D721Med (cell line): ENCODE measurements at places on chromosomes 2 and 18.

DNA sequence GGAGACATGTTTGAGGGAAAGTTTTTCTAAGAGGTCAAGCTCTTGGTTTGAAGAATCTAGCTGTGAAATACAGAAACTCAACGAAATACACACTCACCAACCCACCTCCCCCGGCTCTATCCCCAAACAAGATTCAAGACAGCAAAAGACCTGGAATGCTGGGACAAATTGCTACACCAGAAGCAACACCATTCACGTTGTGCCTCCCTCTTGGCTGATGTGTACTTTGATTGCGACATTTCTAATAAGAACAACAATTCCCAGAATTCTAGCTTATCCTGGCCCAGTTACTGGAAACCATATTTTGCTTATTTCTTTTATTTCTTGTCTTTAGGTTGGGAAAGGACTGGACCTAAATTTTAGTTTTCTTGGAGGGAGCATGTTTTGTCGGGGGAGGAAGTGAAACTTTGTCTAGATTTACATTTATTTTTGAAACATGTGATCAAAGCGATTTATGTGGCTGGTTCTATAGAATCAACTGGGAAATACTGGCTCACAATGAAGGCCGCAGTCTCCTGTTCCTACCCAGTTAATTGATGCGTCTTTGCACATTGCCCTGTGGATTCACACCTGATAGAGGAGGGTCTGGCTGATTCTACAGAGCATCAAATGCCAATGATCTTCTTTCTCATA is 29.6 kb upstream of the LPIN1 start:
- no peak for DNase-seq

- no peak for DNase-seq
Observed at GRCh38 chr2:33873076-33873605, 274.0 kb upstream of the FAM98A start.

DNA sequence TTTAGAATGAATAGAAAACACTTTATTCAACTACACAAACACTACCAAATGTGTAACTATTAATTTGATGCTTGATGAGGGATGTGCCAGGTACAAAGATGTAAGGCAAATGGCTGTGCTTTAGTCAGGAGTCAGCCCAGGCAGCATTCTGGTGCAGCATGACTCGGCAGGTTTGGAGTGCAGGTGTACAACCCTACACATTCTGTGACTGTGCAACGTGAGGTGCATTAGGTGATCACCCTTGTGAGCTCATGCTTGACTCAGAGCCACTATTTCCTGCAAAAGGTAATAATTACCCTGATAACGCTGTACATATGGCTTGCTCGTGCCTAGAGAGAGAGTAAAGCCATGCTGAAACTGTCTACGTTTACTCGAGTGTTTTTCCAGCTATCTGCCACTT is 288.7 kb upstream of the DSEL start:
- DNase-seq = no peak

- peak; percentile 14 for DNase-seq
Observed at GRCh38 chr18:33231474-33232317, 208.8 kb downstream of the CCDC178 start.

- DNase-seq = no peak
Observed at GRCh38 chr2:26429779-26430578, 28.3 kb downstream of the DRC1 start.

DNA sequence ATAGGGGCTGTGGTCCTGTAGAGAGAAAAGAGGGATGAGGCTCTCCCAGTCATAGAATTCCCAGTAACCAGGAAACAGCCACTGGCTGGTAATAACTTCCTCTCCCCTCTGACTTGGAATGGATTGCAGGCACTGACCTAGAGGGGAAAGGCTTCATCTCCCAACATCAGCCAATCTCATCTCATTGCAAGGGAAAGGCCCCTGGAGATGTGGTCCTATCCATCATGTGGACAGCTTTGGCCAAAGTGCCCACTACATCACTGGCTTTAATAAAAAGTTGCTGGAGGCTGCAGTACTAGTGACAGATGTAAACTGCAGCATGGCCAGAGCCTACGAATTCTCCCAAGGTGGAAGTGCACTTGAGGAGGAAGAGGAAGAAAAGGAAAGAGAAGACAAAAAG is 820.5 kb upstream of the CELF4 start:
- DNase-seq = no peak

DNA sequence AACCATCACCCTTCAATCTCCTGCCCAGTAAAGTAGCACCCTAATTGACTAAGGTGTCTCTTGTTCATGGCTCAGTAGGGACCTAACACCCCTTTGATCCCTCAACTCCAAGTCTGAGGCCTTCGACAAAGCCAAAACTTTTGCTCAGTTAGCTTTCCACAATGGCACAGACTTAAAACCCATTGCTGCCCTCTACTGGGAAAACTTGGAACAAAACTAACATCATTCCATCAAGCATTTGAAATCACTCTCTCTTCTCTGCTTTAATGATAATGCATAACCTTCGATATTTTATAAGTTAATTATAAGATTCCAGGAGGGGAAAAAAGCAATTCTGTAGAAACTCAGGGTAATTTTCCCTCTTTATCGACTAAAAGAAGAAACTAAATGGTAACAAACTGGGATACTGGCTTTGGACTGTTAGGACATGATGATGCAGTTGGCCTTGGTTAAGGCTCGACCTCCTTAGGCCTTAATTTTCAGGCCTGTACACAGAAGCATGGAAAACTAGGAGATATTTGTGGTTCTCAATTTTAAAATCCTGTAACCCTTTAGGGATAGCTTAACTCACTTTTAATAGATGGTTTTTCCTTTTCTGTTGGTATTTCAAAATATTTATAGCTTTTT is 127.8 kb downstream of the STK39 start:
- no peak for DNase-seq

- no peak for DNase-seq
Observed at GRCh38 chr2:33859811-33860461, 260.8 kb upstream of the FAM98A start.

DNA sequence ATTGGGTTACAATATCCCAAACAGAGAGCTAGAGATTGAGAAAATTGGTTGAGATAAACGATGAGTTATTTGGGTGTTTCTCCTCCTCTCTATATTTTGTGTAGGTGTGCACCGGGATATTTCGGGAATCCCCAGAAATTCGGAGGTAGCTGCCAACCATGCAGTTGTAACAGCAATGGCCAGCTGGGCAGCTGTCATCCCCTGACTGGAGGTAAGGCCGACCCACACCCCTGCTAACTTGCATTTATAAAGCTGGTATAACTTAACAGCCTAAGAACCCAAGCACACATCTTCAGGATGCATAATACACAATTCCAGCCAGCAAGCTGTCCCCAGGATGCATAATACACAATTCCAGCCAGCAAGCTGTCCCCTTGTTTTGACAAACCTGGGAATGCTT is 124.6 kb upstream of the TTC39C start:
- no peak for DNase-seq

DNA sequence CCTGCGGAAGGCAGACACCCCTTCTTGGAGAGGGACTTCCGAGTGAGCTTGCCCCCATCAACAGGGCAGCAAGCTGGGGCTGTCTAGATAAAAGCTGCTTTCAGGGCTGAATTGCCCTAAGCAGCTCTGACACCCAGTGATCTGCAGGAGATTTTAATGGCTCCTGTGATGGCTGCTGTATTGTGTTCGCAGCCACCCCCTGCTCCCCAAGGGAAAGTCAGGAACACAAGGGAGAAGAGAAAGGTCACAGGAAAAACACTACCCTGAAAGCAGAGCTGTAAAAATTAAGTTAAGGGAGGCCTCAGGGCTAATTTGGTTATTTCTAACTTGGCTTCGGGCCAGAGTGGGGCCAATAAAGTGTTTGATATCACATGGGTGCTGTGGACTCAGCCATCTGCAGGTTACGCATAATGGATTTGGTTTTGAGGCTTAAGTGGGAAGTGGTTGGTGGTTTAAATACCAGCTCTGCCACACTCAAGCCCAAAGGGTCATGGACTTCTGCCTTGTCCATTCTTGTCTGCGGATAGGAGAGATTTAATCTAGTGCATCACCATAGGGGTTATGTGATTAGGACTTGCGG is 147.6 kb downstream of the CLIP4 start:
- no peak for DNase-seq

DNA sequence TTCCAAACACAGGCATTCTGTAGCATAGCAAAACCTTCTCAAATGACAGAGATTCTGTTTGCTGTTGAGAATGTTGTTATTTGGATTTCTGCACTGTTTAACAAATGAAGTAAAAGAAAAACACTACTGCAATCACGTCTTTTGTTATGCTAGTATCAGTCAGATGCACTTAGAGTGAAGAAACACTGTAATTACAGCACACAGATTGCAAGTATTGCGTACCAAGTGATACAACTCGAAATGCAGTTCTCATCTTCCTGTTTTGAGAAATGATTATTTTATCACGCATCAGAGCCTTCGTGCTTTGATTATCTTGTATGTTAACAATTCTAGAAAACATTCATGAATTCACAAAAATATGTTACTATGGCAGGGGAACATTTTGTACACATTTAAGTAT is 41.8 kb upstream of the KLF11 start:
- DNase-seq = no peak

DNA sequence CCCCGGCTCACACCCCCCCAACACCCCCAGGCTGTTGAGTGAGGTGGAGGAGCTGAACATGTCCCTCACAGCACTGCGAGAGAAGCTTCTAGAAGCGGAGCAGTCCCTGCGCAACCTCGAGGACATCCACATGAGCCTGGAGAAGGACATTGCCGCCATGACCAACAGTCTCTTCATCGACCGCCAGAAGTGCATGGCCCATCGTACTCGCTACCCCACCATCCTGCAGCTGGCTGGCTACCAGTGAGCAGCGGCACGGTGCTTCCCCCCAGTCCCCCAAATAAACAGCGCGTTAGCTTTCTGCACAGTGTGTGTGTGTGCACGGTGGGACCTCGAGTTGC is 5.3 kb downstream of the TEKT4 start:
- no peak for DNase-seq

DNA sequence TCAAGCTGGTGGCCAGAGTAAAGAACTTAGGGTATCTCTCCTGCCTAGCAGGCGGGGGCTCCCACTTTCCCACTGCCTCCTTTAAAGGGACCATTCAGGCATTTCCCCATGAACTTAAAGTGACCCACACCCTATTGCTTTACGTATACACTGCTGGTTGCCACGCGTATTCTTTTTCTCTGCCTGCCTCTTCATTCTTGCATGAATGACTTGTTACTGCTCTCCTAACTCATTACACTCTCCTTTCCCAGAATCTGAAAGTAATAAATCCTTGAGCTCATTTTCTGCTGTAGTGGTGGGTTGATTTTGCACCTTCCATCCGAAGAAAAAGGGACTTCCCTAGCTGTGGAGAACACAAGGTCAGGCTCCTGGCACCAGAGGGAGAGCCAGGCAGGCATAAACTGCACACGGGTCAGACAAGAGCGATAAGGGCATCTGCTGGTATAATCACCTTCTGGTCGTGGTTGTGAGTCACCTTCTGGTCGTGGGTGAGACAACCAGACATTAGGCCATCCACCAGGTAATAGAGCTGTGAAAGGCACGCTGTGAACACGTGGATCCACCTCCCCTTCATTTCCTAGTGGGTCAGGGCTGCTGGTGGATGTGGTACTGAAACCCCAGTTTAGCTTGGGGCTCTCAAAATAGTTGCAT is 950.3 kb downstream of the SOCS6 start:
- DNase-seq = no peak

DNA sequence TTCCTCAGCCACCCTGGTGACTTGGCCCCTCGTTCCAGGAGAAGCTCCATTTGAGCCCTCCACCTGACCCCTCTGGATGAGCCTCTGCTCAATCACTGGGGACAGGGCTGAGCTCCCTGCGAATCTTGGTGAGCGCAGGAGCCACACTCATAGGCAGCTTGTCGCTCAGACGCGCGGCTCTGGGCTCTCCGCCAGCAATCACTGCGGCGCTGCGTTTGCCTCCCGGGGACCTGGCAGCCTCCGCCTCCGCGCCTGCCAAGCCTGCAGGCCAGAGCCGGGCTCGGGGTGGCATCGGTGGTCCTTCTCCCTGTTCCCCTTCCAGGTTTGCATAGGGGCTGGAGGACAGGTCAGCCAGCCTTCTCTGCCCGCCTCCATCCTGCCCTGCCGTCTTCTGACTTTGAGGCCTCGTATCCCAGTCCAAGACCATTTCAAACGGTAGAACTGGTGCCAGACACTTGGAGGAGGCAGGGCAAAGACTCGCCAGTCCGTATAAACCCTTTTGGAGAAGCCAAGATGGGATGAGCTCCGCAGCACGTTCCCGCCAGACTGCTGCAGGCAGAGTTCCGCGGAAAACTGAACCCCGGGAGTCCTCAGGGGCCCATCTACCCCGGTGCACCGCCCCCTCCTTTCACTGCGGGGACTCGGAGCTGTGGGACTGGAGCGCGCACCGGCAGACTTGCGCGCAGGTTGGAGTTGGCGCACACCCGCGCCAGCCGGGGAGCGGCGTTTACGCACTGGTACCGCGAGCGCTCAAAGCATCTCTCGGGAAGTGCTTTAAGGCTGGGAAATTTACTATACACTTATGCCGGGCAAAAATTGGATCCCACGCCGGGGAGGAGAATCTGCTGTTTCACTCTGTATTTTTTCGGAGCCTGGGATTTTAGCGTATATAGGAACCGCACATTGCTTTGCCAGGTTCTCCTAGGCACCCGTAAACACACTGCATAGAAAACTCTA is 1.1 kb upstream of the TACR1 start:
- DNase-seq = no peak

DNA sequence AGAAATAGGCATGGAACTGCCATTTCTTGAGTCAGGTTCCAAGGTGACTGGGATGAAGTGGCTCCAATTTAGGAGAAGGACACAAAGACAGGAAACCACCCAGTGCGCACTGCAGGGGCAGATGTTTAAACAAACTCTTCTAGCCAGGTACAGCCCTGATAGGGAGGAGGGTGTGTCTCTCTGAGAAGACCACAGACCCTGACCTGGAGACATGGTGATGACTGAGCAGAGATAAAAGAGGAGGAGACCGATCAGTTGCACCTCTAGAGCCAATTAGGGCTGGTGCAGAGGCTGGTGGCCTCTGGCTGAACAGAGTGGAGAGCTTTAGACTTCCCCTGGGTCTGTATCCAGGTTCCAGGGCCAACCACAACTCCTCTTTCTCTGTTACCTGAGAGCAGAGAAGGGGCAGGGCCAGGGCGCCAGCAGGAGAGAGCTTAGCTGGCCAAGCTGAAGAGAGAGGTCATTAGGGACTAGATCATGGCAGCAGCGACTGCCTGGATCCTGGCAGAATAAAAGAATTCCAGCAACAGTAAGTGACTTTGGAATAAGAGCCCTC is 5.4 kb upstream of the SPOPL start:
- DNase-seq = no peak

DNA sequence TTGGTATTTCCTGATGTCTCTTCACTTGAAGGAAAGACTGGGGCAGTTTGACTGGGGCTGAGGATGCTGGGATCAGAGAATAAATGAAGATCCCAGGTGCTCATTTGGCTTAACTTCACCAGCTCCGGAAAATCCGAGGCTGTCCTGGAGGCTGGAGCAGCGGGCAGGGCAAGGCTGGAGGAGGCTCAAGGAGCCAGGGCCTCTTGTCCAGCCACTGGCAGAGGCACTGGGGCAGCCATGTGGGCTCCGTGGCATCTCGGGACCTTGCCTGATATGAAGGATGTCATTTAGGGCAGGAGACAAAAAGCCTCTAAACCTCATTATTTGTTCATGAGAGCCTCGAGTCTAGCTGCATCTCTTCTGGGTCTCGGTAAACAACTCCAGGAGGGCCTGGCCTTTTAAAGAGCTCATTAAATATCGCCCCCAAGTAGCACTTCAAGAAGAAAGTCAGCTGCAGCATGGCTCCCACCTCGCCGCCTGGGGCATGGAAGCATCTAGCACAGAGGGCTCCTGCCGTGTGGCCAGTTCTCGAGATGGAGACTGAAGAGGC is 13.5 kb upstream of the GPR55 start:
- no peak for DNase-seq
